ENCODE measurements at places on chromosomes 2 and 18.

DNA sequence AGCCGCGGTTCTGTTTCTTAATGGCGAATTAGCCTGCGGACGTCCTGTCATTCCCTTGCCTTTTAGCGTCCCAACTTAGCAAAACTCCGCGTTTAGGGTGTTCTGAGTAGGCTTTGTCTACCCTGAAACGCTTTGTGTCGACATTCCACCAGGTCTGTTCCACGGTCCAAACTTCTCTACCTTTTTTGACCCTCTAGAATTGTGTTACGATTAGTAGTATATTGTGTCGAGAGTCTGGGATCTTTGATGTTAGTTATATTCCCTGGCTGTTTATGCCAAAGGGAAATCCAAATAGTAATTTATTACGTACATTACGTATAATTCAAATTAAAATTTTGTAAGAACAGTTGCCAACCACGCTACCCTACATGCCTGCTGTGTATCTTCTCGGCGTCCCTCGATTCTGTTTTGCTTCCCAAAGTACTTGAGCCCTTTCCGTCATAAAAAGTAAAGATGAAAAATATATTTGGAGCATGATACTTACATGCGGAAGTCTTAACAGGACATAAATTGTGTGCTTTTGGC, 495 bp upstream of the TTC32 start:
- DNase-seq, result no peak

- no peak for DNase-seq
Observed at GRCh38 chr2:179268277-179268925, 3.8 kb upstream of the SESTD1 start.

- no peak for DNase-seq
Observed at GRCh38 chr2:81084101-81084500, 779.5 kb upstream of the LRRTM1 start.

DNA sequence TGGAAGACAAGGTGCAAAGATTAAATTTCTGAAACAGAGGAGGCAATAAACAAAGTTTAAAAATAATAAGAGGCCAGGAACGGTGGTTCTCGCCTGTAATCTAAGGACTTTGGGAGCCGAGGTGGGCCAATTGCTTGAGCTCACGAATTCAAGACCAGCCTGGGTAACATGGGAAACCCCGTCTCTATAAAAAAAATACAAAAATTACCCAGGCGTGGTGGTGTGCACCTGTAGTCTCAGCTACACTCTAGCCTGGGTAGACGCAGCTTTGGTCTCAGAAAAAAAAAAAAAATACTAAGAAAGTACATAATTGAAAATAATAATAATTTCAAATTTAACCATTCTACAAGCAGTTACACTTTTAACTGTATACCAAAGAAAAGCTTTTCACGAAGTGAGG, 744.6 kb upstream of the POU3F3 start:
- DNase-seq, result no peak

- DNase-seq, result no peak
Observed at GRCh38 chr18:4986066-4986465, 211.0 kb downstream of the AKAIN1 start.

- DNase-seq, result no peak
Observed at GRCh38 chr2:15813481-15814266, 126.7 kb upstream of the MYCN start.

- no peak for DNase-seq
Observed at GRCh38 chr2:207042841-207043240, 103.5 kb downstream of the CPO start.

- no peak for DNase-seq
Observed at GRCh38 chr2:8252997-8253694, 428.7 kb upstream of the ID2 start.

DNA sequence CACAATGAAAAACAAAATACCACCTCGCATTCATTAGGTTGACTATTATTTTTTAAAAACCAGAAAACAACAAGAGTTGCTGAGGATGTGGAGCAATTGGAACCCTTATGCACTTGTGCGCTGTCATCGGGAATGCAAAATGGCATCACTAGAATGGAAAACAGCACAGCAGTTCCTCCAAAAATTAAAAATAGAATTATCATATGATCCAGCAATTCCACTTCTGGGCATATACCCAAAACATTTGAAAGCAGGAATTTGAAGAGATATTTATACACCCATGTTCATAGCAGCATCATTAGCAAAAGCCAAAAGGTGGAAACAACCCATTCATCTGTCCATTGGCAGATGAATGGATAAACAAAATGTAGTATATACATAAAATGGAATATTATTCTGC, 11.9 kb upstream of the NMUR1 start:
- DNase-seq, result no peak

DNA sequence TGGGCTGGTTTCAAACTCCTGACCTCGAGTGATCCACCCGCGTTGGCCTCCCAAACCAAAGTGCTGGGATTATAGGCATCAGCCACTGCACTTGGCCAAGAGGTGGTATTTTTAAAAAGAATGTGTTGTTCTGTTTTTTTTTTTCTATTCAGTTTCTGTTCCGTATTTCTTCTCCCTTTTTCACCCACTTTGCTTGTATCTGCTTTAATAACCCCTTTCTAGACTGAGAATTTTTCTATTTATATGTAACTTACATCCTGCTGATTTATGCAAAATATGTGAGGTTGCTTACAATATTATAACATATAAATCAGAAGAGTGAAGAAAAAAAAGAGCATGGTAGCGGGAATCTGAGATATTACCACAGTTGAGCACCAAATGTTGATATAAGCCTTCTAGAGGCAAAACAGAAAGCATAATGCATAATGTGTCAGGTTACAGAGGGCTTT, 17.2 kb upstream of the LYPD6B start:
- DNase-seq, result no peak

GRCh38 chr2:230124757-230125431, 56.2 kb upstream of the SLC16A14 start:
- peak; percentile 92 for DNase-seq

DNA sequence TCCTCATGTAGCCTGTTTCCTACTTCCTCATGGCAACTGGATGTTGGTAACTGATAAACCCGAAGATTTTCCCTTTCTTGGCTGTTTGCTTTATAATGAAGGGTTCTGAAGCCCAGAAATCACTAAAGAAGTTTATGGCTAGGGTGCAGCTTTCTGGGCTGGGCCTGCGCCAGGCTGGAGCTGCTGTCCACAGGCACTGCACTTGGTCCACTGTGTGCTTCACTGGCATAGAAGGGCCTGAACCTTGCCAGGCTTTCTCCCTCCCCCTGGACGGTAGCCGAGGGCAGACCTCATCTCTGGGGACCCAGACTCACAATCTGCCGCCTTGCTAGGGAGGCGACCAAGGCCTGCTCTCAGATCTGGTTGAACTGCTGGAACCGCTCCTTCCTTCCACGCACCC, 133.3 kb upstream of the SPRED2 start:
- no peak for DNase-seq

DNA sequence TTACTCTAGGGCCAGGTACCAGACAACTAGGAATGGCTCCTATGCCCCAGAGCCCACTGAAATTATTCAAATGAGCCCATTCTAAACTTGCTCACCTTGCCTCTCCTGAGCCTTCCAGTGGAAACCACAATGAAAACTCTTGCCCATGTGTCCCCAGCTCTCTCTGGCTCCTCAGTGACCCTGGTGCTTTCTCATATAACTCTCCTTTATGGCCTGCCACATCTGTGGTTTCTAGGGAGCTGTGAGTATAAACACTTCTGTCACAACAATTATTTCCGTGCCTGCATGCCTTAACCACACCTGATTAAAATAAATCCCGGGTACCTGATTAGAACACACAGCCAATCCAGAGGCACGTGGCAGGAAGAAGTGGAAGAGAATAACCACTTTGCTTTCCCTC, 333.0 kb upstream of the SPRED2 start:
- DNase-seq, result no peak

- DNase-seq, result no peak
Observed at GRCh38 chr2:63040586-63040985, 10.0 kb upstream of the OTX1 start.

- no peak for DNase-seq
Observed at GRCh38 chr2:178892751-178893625, 85.8 kb upstream of the TTN start.

- DNase-seq, result no peak
Observed at GRCh38 chr18:13730481-13730880, 4.0 kb downstream of the RNMT start.

DNA sequence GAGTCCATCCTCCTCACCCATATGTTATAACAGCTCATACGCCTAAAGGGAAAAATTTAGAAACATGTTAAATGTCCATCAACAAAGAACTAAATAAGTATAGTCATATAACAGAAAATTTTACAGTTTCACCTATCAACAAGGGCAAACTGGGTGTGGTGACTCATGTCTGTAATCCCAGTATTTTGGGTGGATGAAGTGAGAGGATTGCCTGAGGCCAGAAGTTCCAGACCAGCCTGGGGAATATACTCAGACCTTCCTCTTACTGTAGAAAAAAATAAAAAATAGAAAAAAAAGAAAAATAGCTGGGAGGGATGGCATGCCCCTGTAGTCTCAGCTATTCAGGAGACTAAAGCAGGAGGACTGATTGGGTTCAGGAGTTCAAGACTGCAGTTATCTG, 48.3 kb upstream of the GULP1 start:
- DNase-seq, result no peak

GRCh38 chr2:241149675-241149924, 328 bp upstream of the PASK start:
- no peak for DNase-seq

- DNase-seq, result no peak
Observed at GRCh38 chr18:51038110-51038509, 8.1 kb downstream of the SMAD4 start.

DNA sequence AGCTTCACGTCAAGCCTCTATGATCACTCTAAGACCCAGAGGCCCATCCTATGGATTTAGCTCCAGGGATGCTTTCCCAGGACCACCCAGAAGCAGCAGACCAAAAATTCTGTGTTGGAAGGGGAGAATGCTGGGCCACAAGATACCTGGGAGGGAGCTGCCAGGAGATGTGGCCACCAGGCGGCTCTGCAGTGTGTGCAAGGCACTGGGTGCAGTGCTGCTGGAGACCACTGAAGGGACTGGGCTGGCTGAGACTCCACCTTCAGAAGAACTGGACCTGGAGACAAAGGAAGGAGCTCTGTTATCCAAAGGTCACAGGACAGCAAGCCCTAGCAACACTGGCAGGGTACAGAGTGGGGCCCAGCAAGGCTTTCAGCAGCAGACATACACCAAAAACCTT, 34.0 kb downstream of the KANSL3 start:
- DNase-seq, result no peak

DNA sequence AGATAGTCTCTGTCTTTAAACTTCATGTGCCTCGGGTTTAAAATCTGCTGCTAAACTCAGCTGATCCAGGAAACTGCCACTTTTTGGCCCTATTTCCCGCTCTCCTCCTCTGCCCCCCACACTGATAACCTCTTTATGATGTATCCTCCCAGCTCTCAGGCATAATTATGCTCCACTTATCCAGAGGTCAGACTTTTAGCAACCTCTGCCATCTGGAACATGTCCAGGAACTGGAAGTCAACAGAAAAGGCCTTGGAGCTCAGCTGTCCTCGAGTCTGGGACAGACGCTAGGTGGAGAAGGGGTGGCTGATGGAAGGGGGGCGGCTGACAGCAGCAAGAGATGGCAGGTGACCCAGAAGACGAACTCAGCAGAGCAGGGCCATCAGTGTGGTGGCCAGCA, 41.2 kb downstream of the ASAP2 start:
- DNase-seq, result no peak

GRCh38 chr2:197498937-197499593, 575 bp downstream of the HSPD1 start:
- no peak for DNase-seq

- DNase-seq, result no peak
Observed at GRCh38 chr2:198096965-198097364, 292.6 kb downstream of the PLCL1 start.

DNA sequence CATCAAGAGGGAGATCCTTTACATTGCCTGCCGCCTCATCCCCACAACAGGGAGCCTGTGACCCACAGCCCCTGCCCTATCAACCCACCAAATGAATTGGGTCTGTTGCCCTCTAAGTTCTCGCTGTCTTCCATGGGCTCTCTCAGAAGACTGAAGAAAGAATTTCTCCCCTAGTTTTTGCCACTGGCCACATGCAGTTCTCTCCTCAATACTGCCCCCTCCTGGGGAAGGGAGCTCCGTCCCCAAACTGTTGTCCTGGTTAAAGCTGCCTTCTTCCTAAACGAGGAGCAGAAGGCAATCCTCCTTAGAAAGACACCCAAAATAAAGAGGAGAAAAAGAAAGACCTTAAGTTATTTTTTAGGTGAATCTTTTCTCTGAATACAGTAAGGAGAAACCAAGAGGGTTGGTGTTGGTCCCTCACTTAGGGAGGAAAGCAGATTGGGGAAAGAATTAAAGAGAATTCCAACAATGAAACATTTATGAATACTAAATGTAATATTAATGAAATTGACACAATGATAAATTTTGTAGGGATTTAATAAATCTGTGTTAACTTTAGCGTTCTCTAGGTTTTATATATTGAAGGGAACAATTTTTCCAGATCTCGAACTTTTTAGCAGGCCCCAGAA, 31.1 kb upstream of the SATB2 start:
- DNase-seq, result no peak

GRCh38 chr18:73487966-73488365, 620.2 kb upstream of the NETO1 start:
- no peak for DNase-seq

DNA sequence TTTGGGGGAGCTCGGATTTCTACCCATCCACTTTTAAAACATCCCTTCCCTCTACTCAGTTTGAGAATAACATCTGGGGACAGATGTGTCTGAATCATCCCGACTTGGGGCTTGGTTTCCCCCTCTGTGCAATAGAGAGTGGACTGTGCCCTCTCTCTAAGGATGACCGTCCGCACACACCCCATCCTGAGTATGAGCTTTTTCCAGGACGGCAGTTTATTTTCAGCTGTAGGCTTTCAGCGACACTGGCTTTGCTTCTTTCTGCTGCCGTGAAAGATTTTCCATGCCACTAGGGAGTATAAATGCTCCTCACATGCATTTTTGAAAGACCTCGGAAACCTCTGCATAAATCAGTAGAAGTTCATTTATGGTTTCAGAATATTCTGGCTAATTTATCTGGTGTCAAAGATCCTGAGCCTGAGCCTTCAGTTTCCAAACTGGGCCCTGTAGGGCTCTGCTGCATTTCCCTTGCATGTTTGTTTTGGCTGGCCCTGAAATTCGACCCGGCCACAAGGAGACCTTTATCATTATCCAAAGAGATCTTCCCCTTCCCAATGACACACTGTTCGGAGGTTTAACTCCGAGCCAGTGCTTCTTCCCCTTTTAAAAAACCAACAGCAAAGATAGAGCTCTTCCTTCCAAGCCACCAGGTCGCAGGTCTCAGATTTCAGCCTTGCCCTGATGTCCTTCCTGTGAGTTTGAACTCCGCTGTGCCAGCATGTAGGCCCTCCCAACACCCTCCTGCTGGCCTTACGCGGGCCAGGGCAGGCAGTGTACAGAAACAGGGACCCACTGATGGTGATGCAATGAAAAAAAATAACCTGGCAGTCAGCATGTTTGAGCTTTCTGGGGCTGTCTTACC, 53.3 kb downstream of the FECH start:
- DNase-seq, result no peak

DNA sequence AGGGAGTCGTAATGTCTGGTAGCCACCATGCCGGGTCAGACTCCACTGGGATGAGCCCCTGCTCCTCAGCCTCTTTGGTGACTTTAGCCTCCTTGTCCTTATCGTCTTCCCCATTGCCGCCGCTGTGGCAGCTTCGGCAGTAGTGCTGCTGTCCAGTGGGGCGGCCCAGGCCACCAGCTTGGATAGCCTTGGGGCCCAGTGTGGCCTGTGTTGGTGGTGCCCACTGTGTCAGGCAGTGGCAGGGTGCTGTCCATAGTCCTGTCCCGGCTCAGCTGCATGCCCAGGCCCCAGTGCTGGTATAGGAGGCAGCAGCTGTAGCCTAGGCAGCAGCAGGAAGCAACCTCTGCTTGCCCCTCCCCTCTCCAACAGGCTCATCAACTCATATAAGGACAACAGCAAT, 197.1 kb upstream of the RAB12 start:
- DNase-seq, result no peak
